Upper lobe of right lung (tissue), 1 donor: ENCODE measurements at places on chromosomes 7 and 10. TPM values are rescaled to one million over a fixed set of nuclear protein-coding genes. Genes with fewer than 3 reads are reported as not detected.

GPC2 gene
- total RNA-seq, result 0.49 TPM

CYP3A7 gene
- total RNA-seq, result 1.6 TPM

DYDC2 gene
- not detected for total RNA-seq

SFTPA1 gene
- total RNA-seq, result 11,191 TPM

PLPP4 gene
- total RNA-seq, result 0.38 TPM

ZMYND11 gene
- 82.3 TPM for total RNA-seq

SCIN gene
- total RNA-seq, result 14.3 TPM

LRRC72 gene
- total RNA-seq, result not detected

MSMB gene
- not detected for total RNA-seq

DENND11 gene
- 40.2 TPM for total RNA-seq

BUB3 gene
- total RNA-seq, result 61.8 TPM

AGAP9 gene
- 6.0 TPM for total RNA-seq

MKX gene
- total RNA-seq, result 1.7 TPM

TMEM270 gene
- not detected for total RNA-seq

GRID2IP gene
- total RNA-seq, result 0.46 TPM

CHST12 gene
- 29.8 TPM for total RNA-seq

TMEM213 gene
- 9.6 TPM for total RNA-seq

ASAH2B gene
- total RNA-seq, result 3.4 TPM

RHOBTB1 gene
- total RNA-seq, result 14.5 TPM

NCF1 gene
- 32.8 TPM for total RNA-seq

TBXAS1 gene
- 65.4 TPM for total RNA-seq

ASIC3 gene
- total RNA-seq, result 2.6 TPM

SNX10 gene
- total RNA-seq, result 73.8 TPM

IFIT1B gene
- total RNA-seq, result not detected

CHCHD2 gene
- 200 TPM for total RNA-seq

ARMC3 gene
- total RNA-seq, result not detected

SFXN2 gene
- 12.0 TPM for total RNA-seq

ST8SIA6 gene
- 13.9 TPM for total RNA-seq

LLCFC1 gene
- not detected for total RNA-seq

GIMAP1 gene
- total RNA-seq, result 13.0 TPM

CXCL12 gene
- total RNA-seq, result 40.8 TPM

SAP25 gene
- 6.4 TPM for total RNA-seq

PON1 gene
- 0.49 TPM for total RNA-seq

ANKIB1 gene
- total RNA-seq, result 50.1 TPM

FZD1 gene
- total RNA-seq, result 25.7 TPM

DENND2A gene
- 26.2 TPM for total RNA-seq

ITIH2 gene
- total RNA-seq, result 1.3 TPM

SMKR1 gene
- not detected for total RNA-seq

NUTM2E gene
- total RNA-seq, result not detected

AGBL3 gene
- total RNA-seq, result 3.9 TPM

PRLHR gene
- not detected for total RNA-seq

AFAP1L2 gene
- 10.1 TPM for total RNA-seq
